ENCODE measurements at places on chromosomes 5 and 9.

DNA sequence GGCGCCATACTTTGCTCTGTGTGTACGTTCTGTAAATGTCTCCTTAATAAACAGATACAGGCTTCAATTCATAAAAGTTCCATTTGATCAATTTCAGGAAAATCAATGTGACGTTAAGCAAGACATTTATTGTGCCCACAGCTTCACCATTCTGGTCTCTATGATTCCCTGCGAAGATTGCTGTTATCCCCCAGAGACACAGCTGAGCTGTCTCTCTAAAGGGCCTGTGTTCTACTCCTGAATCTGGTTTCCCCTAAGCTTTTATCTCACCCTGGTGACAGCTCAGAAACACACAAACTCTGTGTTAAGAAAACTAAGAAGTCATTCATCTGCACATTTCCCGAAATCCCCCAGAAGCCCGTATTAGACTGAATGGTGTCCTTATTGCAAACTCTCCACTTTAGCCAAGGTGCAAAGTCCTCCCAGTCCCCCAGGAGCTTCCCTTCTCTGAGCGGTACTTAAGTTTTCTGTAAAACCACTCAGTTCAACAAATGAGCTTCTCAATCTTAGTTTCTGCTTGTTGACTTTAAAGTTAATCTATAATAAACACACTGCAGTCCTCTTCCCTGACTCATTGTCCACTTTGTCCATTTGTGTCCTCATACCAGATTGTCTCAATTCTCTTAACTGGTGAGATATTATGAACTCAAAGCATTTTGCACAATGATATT, 1.4 kb upstream of the C5orf15 start:
- no peak for DNase-seq

DNA sequence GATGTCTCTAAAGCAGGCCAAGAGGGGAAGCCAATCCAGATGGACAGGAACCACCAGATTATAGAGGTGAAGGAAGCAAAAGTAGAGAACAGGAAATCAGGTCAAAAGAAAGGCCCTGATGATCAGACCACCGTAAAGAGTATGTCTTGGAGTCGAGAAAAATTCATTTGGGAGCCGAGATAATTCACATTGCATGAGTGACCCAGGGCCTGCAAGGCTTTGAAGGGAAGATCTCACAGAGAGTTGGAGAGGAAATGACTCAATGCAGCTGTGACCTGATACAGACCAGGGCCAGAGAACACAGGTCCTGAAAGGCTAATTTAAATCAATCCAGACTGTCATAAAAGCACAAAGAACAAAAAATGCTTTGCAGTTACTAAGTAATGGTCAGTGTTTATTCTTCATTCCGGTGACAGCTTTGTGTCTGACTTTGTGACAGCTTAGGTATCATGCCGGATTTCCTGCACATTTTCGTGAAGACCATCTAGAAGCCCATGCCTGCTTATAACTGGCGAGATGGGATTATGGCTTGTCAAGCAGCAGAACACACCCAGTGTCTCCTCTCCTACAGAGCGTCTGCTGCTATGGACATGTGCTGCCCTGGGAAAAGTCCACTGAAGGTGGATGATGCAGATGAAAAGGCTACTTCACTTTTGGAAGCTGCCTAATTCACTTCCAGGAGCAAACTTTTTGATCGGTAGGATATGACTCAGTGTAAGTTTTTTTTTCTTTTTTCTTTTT, 5.8 kb upstream of the ACTBL2 start:
- DNase-seq = no peak

- no peak for DNase-seq
These were observed 23.2 kb upstream of the RNF20 start for GRCh38 chr9:101510459-101510858.

DNA sequence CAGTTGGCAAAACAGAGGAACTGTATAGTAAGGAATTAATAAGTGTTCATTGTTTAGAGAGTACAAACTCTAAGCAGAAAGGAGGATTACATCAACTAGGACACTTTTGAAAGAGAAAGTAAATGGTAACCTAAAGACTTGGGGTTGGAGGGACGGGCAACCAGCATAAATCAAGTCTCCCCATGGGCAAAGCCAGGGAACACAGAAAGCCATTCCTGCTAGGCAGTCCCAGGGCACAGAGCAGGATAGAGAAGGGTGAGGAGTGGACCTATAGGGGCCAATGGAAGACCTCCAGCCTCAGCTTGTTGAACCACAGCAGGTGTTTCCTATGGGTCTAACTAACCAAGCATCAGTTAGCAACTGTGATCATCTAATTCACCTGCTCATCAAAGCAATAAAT, 9.2 kb upstream of the ERAP1 start:
- DNase-seq = no peak

GRCh38 chr9:121376214-121376830, 6.3 kb upstream of the STOM start:
- no peak for DNase-seq

All from colonic mucosa (tissue), 4 donors.